Hypothalamus (tissue), 51 donors: ENCODE measurements at places on chromosomes 6 and 20.

GRCh38 chr6:112343977-112344376, 3.2 kb upstream of the RFPL4B start:
- no peak for DNase-seq

- DNase-seq: no peak
Observed at GRCh38 chr20:17747431-17747846, 47.7 kb downstream of the BANF2 start.

- no peak for DNase-seq
Observed at GRCh38 chr6:102204351-102204750, 810.8 kb downstream of the GRIK2 start.

DNA sequence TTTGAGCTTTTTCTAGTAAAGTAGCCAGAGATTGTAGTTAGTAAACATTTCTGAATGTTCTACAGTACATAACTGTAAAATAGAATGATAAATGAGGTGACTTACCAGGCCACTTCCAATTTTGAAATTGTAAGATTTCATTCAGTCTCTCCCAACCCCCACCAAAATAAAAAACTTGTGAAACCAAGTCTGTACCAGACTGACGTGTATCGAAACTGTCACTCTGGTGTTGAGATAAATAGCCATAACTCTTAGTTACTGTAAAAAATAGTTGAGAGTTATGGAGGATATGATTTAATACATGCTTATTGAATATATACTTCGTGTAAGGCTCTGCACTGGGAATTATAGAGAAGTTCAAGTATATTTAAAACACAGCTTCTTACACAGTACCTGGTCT, 455.7 kb downstream of the PLCB1 start:
- no peak for DNase-seq

DNA sequence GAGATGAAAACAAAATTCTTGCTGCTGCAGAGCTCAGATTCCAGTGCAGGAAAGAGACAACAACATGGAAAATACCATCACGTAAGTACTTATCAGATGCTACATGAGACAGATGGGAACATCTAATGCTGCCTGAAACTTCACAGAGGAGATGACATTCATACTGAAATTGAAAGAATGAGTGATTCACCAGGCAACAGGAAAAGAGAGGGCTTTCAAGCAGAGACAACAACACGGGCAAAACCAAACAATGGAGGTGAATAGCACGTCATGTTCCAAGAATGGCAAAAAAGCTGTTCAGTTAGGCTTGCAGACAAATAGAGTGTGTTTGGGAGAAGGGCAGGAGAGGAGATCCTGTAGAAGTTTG, 39.3 kb downstream of the GTF2H5 start:
- DNase-seq: no peak
